ENCODE measurements at places on chromosomes 4 and X.

DNA sequence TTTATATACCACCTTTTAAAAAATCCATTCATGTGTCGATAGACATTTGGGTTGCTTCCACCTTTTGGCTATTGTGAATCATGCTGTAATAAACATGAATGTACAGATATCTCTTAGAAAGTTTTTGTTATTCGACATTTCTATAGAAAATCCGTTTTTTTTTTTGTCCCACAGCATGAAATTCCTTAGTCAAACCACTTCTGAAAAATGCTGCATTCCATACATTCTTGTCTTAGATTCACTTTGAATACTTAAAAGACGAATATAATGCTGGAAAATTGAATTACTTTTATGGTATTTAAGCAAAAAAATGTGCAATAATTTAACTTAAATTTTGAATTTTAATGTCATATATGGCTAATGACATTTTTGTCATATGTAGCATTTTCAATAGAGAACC is 1345.5 kb downstream of the TECRL start:
- DNase-seq = no peak

DNA sequence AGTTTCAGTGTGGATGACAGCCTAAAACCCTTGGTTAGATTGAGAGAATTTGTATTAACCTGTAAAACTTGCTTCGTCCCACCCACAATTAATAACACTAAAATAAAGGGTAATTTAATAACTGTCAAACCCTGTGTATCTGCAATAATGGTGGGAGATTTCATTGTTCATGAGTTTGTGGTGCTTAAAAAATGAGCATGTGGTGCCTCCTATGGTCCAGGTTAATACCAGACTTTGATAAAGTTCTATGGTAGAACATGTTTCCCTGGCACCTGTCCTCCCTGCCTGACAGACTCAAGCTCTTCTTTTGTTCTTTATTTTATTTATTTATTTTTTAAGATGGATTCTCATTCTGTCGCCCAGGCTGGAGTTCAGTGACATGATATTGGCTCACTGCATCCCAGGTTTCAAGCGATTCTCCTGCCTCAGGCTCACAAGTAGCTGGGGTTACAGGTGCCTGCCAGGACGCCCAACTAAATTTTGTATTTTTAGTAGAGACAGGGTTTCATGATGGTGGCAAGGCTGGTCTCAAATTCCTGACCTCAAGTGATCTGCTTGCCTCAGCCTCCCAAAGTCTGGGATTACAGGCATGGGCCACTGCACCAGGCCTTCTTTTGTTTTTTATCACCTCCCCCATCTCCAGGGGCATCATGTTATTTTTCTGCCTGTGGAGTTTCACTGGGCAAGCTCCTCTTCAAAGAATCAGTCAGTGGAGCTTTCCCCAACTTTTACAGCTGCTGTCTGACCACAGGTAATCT is 289.2 kb downstream of the NR3C2 start:
- DNase-seq = no peak

DNA sequence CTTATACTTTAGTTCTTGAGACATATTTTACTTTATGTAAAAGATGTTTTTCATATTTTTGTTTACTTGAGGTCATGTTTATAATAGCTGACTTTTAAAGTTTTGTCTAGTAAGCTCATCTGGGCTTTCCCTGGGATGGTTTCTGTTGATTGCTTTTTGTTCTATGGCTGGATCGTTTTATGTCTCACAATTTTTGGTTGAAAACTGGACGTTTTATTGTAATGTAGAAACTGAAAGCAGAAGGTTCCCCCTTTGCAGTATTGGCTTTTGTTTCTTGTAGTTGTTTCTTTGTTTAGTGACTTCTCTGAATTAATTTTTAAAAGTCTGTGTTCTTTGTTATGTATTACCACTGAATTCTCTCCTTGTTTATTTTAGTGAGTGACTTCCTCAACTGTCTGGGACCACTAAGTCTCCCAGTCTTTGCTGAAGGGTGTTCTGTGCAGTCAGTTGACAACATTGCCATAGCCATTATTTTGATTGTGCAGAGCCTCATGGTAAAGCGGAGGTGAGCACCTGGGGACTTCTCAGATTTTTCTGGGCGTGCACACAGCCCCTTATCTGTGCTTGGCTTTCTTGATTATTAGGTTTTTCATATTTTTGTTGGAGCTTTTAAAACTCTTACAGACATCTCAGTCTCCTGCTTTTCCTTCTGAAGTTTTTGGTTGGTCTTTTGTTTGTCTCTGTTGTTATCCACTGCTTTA is 31.0 kb downstream of the KDM6A start:
- DNase-seq = no peak

- DNase-seq = no peak
Observed at GRCh38 chr4:169416997-169417396, 146.2 kb upstream of the SH3RF1 start.

DNA sequence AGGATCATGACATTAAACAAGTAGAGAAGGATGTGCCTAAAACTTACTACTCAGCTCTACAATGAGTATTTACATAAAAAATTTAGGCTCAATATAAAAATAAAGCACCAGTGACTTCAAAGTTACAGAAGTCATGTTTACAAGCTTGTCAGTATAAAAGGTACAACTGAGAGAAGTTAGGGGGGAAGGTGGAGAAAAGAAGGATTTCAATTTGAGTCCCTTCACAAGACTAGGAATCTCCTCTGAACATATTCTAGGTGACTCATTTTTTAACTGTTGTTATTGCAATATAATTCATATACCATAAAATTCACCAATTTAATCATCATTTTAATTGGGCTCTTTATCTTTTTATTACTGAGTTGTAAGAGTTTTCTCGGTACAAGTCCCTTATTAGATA is 26.9 kb downstream of the FRYL start:
- DNase-seq = no peak

- no peak for DNase-seq
Observed at GRCh38 chr4:24164797-24165196, 274.9 kb upstream of the PPARGC1A start.

- no peak for DNase-seq
Observed at GRCh38 chr4:11507920-11508319, 79.2 kb upstream of the HS3ST1 start.

DNA sequence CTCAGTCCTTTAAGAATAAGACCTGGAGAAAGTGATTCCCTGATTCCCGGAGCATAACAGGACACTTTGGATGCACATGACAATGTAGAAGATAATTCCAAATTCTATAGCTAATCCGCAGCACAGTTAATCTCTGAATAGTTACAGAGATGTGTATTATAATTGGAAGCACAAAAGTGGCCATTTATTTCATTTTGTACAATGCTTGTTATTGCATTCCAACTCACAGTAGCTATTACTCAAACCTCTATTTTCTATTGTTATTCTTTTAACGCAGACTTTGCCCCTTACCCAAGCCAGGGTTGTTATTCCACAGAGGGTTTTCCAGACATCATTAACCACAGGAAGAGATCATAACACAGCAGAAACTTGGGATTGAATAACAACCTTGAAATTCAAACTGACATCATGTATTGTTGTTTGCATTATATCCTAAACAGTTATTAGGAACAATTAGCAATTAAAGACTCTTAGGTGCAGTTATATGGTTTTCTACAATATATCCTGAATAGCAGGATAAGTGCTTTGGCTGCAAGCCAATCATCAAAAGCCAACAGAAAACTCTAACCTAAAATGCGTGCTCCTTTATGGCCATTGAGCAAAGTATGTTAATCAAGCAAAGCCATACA is 984.0 kb upstream of the TENM3 start:
- no peak for DNase-seq

DNA sequence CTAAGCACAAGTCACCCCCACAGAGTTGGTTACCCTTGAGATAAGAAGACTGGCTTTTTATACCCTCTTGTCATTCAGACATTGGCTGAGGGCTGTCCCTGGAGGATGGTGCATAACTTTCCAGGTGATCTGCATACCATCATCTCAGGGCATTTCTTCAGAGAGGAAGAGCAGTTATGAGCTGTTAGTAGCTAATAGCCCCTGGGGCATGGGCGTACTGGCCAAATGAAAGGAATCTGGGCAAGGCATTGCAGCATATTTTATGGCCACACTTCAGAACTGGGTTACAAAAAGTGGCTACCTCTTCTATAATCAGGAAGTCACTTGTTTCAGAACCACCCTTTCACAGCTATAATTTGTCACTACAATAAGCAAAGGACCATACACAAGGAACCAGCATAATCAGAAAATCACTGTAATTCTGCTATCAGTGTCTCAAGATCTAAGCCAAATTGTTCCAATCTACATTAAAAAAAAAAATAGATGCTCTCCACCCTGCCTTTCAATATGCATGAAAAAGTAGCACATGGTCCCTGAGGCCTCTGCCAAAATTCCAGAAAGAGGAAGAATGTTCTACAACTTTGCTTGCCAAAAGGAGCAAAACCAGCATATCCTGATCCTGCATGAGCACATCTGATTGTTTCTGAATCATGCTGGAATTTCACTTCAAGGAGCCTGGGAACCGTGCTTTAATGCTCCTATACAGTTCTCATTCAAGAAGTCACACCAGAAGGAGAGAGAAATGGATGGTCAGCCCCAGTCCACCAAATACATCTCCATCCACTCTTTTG is 92.0 kb downstream of the TMEM144 start:
- DNase-seq = peak; percentile 60

- no peak for DNase-seq
Observed at GRCh38 chr4:184959786-184960185, 58.5 kb upstream of the HELT start.

DNA sequence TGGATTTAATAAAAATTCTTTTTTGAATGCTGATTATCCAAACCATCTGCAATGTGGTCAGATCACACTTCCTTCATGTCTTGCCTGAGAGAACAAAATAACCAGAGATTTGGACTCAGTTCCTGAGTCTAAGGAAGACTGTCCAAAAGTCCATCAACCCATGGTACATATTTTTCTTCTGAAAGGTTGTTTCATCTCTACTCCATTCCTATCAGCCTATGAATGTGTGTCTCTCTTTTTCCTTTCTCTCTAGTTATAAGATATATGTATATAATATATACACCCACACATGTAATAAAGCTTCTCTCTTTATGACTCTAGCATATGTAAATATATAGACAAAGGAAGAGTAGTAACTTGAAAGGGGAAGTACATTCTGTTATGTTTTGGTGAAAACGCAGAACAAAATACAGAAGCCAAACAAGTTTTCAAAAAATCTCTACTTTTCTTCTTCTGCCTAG is 226.9 kb downstream of the ARHGAP24 start:
- DNase-seq = no peak

DNA sequence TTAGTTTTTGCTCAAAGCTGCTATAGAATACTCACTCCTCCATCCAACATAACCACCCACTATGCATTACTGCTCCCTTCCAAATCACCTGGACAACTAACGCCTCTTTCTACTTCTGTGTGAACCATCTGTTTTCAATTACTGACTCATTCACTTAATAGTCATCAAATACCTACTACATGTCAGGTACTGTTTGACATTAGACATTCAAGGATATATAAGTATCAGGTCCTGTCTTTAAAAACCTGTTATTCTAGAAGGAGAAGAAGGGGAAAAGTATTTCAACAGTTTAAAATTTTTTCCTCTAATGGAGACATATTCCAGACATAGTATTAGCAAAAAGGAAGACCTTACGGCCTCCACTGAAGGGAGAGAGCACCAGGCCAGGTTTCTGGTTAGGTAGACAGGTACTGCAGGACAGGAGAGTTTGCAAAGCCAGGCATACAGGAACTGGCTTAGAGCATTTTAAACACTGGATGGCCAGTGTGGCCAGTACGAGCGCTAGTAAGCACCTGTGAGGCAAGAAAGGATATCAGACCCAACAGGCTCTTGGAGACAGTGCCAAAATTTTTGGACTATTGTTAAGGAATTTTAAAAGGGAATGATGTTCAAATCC is 39.0 kb downstream of the SH3RF1 start:
- DNase-seq = no peak

DNA sequence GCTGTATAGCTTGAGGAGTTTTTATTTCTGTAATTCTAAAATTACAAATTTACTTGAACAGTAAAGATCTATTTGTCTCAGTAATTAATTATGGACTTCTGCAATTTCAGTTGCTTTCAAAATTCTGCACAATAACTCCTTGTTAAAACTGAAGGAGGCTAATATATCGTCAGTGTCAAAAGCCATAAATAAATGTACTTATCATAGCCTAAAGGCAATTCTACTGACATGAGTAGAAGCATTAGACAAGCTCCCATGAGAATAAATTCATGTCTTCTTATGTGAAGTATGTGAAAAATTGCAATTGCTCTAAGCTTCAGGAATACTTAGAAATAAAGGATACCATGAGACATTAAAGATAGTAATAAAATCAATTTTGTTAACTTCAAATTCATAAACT is 381.2 kb upstream of the PCDH10 start:
- DNase-seq = no peak

DNA sequence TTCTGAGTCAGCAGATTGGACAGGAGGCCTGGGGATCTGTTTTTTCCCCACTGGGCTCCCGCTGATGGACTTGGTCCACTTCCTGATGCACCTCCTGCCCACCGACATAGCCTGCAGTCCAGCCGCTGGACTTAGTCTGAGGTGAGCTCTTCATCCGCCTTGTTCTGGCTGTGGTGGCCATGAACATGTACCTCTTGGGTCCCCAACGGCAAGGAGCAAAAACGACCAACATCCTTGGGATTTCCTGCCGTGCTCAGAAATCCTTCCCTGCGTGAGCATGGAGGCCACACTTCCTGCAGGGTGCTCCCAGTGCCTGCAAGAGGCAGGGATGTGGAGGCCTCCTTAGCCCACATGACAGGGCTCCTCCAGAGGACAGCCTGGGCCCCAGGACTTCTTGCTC is 76.8 kb downstream of the CRMP1 start:
- DNase-seq = no peak

DNA sequence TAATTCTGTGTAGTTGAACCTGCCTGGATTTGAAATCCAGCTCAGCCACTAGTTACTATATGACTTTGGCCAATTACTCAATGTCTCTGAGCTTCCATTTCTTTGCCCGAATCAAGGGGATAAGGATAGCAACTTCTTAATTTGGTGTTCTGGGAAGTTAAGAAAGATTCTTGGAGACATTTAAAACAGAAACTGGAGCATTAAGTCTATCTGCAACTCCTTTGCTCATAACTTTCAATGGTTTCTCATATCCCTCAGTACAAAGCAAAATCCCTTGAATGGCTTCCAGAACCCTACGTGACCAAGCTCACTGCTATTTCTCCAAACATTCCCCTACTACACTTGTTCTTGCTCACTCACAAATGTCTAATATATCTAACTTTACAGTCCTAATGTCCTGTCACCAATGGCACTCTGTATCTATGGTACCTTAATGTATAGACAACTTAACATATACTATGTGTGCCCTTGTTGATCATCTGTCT is 849.1 kb upstream of the SLIT2 start:
- DNase-seq = no peak

- no peak for DNase-seq
Observed at GRCh38 chrX:28586981-28587551, at the start of gene IL1RAPL1. TSS of gene IL1RAPL1 (plus strand) at chrX:28587446.

DNA sequence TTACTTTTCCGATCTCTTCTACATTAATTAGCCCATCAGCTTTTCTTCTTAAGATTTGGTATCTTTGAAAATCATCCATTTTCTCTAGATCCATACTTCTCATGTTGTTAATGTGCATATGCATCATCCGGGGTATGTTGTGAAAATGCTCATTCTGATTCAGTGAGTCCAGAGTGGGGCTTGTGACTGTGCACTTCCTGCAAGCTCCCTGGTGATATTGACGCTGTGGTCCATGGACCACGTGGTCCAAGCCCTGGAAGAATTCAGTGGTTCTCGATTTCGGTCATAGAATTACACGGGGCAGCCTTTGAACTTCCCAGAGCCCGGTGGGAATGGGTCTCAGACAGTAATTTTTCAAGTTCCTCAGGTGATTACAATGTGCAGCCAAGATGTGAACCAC is 69.8 kb downstream of the ZFX start:
- DNase-seq = no peak

- no peak for DNase-seq
Observed at GRCh38 chr4:108556588-108557200, 63.7 kb upstream of the RPL34 start.

- DNase-seq = no peak
Observed at GRCh38 chr4:14125375-14126129, 498.0 kb upstream of the BOD1L1 start.

All from AG04449 (cell line).